Gastroesophageal sphincter (tissue), 4 donors: ENCODE measurements at places on chromosomes 3 and 15. TPM values are rescaled to one million over a fixed set of nuclear protein-coding genes. Genes with fewer than 3 reads are reported as not detected.

GP9 gene
- total RNA-seq: not detected

- peak; percentile 71 for ATAC-seq
These were observed 200.3 kb downstream of the ADAMTS17 start for GRCh38 chr15:100141311-100142001.

PIGB gene
- 10.1 TPM for total RNA-seq

IGSF10 gene
- total RNA-seq: 2.7 TPM

- ATAC-seq: no peak
These were observed 114.1 kb upstream of the DNAJC19 start for GRCh38 chr3:181103605-181104004.

TTLL13 gene
- not detected for total RNA-seq

DNA sequence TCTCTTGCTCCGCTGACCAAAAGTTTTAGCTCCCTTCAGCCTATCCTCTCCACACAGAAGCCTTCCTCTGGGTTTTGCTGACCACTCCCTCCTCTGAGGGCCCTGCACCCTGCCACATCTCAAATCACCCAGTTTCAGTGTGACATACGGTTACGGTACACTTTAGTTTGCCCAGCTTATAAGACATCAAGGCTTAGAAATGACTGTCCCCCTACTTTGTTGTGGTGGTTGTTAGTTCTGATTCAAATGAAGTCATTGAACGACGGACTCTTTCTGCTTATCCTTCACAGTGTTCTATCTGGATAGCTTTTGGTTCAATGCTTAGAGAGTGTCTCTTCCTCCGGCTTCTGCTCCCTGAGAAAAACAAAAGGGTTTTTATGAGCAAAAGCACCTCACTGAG, 68.0 kb upstream of the NDUFB4 start:
- no peak for ATAC-seq

- no peak for ATAC-seq
These were observed 788 bp upstream of the DLG1 start for GRCh38 chr3:197298945-197299854.

DNA sequence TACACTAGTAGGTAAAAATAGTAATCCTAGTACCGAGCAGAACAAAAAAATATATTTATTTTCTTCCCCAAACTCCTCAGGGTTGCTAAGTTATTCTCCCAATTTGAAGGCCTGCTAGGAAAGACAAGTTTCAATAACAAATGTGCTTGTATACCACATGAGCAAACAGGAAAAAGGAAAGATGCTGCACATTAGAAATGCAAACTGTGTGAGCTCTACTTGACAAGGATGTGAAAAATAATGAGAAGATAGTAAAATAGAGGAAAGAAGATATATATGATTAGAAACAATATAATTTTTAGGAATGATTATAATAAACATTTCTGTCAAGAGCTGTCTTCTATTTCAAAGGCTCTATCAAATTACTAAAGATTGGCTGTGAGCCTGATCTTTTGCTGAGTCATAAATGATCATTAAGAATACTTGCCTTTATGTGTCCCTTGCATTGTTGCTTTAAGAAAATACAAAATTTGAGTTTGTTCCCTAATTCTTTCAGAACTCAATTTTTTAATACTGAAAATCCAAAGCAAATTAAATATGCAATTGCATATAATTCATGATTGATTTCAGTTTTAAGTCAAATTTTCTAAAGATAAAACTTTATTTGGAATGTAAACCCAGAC, 174.2 kb downstream of the NEK10 start:
- ATAC-seq: no peak

GRCh38 chr3:183114384-183115178, 15.3 kb upstream of the MCCC1 start:
- no peak for ATAC-seq

GRCh38 chr3:136728918-136729317, 23.3 kb downstream of the STAG1 start:
- no peak for ATAC-seq

DNA sequence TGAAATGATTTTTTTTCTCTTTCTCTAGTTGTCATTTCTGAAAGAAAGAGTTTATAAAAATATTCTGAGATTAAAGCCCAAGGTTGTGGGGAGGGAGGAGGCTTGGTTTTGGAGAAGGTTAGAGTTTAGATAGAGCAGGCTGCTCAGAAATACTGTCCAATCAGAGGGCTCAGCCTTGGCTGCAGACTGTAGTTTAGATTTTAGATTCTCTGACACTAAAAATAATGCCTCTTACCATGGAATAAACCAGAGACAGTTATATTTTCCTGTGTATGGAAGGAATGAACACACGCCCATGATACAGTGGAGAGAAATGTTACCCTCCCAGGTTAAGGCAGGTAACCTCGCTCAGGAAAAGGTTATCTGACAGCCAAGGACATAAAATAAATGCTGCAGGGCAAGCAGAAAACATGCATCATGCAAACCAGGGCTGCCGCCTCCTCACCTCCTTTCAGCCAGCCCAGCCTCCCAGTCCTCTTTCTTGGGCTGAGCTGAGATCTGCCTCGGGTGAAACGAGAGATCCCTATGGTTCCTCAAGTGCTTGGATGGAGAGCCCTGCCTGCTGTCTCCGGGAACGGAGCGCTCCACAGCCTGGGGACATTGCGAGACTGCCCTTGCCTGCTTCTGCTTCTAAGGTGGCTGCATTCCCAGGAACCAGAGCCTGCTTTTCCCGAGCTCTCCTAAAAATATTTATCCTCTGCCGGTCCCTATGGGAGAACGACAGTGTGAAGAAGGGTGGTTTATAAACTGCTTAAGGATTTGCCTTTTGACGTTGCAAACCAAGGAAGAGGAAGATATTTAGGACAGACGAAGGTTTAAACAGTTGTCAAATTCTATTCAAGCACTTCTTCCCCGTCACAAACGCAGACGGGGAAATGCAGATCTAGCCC, 848 bp downstream of the NCEH1 start:
- peak; percentile 50 for ATAC-seq

DNA sequence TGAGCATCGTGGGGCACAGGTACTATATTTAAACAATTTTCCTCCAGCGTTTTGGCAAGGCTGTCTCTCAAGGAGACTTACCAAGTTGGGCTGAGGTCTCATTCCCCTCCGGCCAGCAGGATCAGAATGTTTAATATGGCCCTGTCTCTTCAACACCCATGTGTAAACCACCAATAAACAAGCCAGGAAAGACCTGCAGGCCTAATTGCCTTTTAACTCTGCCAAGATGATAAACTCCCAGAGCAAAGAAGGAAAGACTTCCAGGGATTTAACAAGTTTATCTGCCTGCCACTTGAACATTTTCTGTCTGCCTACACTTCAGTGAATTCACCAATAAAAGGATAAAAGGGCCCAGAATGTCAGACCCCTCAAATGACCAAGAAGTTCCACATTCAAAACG, 130.3 kb upstream of the WNT5A start:
- no peak for ATAC-seq

DNA sequence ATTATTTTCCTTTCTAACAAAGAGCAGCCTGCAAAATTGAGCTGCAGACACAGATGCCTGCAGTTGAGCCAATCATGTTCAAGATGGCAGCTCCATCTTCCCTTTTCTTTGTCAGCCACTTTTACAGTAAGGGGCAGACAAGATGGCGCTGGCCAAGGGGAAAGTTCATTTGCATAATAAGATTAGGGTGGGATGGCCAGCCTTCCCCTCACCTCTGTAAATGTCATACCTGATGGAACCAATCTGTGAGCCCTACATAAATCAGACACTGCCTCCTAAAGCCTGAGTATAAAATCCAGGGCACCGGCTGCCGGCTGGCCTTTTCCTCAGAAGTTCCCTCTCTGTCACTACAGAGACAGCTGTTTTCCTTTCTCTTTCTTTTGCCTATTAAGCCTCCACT, 15.8 kb downstream of the PATL2 start:
- ATAC-seq: no peak

DNA sequence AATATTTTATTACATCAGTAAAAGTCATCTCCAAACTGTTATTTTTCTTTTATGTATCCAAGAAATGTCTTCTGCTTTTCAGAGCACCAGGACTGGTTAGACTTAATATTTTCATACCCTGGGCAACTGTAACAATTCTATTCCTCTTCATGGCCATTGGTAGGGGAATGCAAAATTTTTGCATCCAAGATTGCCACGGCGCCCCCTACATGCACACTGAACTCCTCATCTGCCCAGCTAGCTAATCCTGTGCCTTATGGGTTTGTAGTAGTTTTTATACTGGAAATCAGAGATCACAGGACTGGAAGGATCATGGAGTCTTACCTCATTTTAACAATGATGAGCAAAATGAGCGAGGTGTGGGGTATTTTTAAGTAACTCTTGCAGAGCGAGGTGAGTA, 74.2 kb downstream of the CRTC3 start:
- no peak for ATAC-seq

GRCh38 chr3:64922213-64922612, 234.4 kb upstream of the ADAMTS9 start:
- no peak for ATAC-seq

PLSCR4 gene
- 61.6 TPM for total RNA-seq

DNA sequence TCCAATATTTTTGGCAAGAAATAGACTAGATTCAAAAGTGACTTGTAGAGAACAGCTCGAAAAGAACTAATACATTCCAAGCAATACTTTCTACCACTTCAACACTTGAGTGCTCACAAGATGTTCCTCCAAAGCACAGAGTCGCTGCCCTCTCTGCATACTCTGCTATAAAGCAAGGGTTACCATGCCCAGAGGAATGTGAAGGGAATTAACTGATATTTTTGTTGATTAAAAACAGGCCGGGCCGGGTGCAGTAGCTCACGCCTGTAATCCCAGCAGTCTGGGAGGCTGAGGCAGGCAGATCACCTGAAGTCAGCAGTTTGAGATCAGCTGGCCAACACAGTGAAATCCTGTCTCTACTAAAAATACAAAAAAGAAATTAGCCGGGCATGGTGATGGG, 57.6 kb upstream of the CSPG5 start:
- no peak for ATAC-seq

AGBL1 gene
- total RNA-seq: 0.13 TPM

PPM1M gene
- total RNA-seq: 36.4 TPM

DNA sequence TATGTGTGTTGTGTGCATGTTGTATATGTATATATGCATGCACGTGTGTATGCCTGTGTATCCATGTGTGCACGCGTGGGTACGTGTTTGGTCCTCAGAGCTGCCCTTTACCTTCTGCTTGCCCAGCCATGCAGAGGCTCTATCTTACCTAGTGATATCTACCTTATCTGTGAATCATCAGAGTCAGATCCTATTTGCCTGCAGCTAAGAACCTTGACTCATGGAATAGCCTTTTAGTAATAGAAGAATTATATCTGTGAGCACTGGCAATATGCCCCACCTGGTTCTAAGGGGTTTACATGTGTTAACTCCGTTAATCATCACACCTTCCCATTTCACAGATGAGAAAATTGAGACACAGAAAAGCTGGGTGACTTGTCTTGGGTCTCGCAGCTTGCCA, 11.0 kb downstream of the PGPEP1L start:
- ATAC-seq: no peak

GRCh38 chr3:39122813-39123212, 15.3 kb downstream of the TTC21A start:
- ATAC-seq: no peak

GRCh38 chr3:138799822-138800221, 34.9 kb downstream of the PIK3CB start:
- ATAC-seq: peak; percentile 90

DNA sequence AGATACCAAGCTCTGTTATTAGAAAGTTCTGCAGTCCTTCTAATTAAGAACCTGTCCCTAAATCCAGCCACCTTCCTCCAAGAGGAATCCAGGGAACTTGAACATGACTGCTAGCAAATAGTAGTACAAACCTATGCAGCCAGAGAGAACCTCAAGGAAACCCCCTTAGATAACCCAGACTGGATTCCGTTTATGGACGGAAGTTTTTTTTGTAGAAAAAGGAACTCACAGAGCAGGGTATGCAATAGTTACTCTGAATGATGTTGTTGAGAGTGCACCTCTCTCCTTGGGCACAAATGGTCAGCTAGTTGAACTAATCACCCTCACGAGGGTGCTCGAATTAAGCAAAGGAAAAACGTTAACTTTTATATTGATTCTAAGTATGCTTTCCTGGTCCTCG, 40.8 kb downstream of the TM4SF18 start:
- ATAC-seq: no peak

- no peak for ATAC-seq
These were observed 66.5 kb upstream of the TBL1XR1 start for GRCh38 chr3:177263615-177264368.

FRMD5 gene
- 1.2 TPM for total RNA-seq

SLC12A1 gene
- not detected for total RNA-seq

KIF7 gene
- total RNA-seq: 19.3 TPM

- no peak for ATAC-seq
These were observed 8.6 kb upstream of the ITGB5 start for GRCh38 chr3:124895756-124896155.

SEMA6D gene
- total RNA-seq: 3.2 TPM

DNA sequence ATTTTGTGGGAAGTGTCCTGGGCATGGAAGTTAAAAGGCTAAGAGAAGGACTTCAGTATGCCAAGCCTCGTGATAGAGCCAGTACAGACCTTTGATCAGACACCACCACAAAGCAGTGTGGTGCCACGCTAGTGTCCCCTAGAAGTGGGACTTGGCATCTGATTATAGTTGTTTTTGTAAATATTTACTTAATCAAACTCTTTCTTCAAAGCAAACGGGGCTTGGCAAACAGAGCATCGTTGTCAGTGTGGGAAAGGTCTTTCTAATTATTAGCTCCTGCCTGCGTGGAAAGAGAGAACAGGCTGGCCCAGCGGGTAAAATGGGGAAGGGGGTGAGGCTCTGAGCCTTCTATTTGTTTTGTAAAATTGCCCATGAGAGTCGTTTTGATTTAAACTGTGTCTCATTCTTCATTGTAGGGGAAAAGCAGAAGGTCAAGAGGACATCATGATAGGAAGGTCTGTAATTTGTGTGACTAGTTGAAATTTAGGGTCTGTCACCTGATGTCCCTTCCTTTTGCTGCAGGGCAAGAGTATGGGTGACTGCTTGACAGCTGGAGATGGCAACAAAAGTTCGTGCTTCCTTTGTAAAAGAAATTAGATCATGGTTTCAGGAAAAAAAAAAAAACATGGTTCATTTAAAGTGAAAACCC, 105.0 kb downstream of the IQCH start:
- ATAC-seq: no peak

- no peak for ATAC-seq
These were observed 121.6 kb upstream of the VEPH1 start for GRCh38 chr3:157624801-157625200.

DAZL gene
- not detected for total RNA-seq

DNA sequence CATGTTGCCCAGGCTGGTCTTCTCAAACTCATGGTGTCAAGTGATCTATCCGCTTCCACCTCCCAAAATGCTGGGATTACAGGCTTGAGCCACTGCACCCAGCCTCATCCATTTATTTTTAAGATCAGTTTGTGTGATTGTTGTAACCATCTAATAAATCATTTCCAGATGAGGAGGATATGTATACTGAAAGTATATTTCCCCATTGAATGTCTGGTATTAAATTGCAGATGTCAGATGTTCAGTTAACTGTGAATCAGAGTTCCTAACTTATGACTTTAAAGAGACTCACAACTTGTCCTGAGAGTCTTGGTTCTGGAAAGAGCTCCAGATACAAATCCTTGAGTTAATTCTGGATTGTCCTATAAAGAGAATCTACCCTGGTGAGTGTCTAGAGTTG, 62.4 kb downstream of the TRIM71 start:
- no peak for ATAC-seq

GRCh38 chr15:68650901-68651709, 72.3 kb downstream of the CORO2B start:
- ATAC-seq: no peak
